ENCODE measurements at places on chromosomes 6 and 20. TPM values are rescaled to one million over a fixed set of nuclear protein-coding genes. Genes with fewer than 3 reads are reported as not detected.

AK9 gene
- 7.2 TPM for polyA plus RNA-seq

IDH3B gene
- polyA plus RNA-seq: 124 TPM

ARHGAP40 gene
- polyA plus RNA-seq: not detected

CALHM5 gene
- polyA plus RNA-seq: 0.91 TPM

ECT2L gene
- polyA plus RNA-seq: 0.13 TPM

IYD gene
- 15.9 TPM for polyA plus RNA-seq

RFX6 gene
- polyA plus RNA-seq: 8.6 TPM

FAM83B gene
- 13.0 TPM for polyA plus RNA-seq

REV3L gene
- polyA plus RNA-seq: 23.2 TPM

RIPPLY2 gene
- 0.88 TPM for polyA plus RNA-seq

SYCP2 gene
- 4.2 TPM for polyA plus RNA-seq

TMEM217 gene
- 1.5 TPM for polyA plus RNA-seq

GPR6 gene
- polyA plus RNA-seq: not detected

C20orf96 gene
- polyA plus RNA-seq: 12.0 TPM

ABHD12 gene
- polyA plus RNA-seq: 45.8 TPM

CAPN11 gene
- 0.03 TPM for polyA plus RNA-seq

MEP1A gene
- polyA plus RNA-seq: 649 TPM

GPANK1 gene
- 21.4 TPM for polyA plus RNA-seq

FLRT3 gene
- polyA plus RNA-seq: 96.3 TPM

RHAG gene
- 1.3 TPM for polyA plus RNA-seq

RSPO3 gene
- polyA plus RNA-seq: 4.8 TPM

TMEM14A gene
- 49.1 TPM for polyA plus RNA-seq

HCK gene
- 10.8 TPM for polyA plus RNA-seq

WFDC12 gene
- polyA plus RNA-seq: not detected

TRIM10 gene
- 6.6 TPM for polyA plus RNA-seq

PCK1 gene
- polyA plus RNA-seq: 13.3 TPM

C6orf15 gene
- not detected for polyA plus RNA-seq

TULP1 gene
- 1.2 TPM for polyA plus RNA-seq

DSP gene
- 153 TPM for polyA plus RNA-seq

BPIFA2 gene
- polyA plus RNA-seq: not detected

USP49 gene
- polyA plus RNA-seq: 5.3 TPM

ADAM33 gene
- polyA plus RNA-seq: 15.5 TPM

ATRN gene
- 89.2 TPM for polyA plus RNA-seq

PRL gene
- 0.78 TPM for polyA plus RNA-seq

MROH8 gene
- 3.6 TPM for polyA plus RNA-seq

FOXQ1 gene
- 4.9 TPM for polyA plus RNA-seq

BFSP1 gene
- 1.1 TPM for polyA plus RNA-seq

QRSL1 gene
- 12.9 TPM for polyA plus RNA-seq

SLC22A3 gene
- polyA plus RNA-seq: 2.5 TPM

GTSF1L gene
- not detected for polyA plus RNA-seq

NOTCH4 gene
- 8.1 TPM for polyA plus RNA-seq

CDH26 gene
- polyA plus RNA-seq: 1.3 TPM

ZNF334 gene
- 29.6 TPM for polyA plus RNA-seq

ARFGEF3 gene
- 7.3 TPM for polyA plus RNA-seq
